ENCODE measurements at places on chromosomes 5 and 9.

GRCh38 chr9:82606071-82606470, 456.9 kb downstream of the RASEF start:
- DNase-seq, result no peak

- DNase-seq, result no peak
Measured at GRCh38 chr5:165565911-165566310, 2060.5 kb downstream of the MAT2B start.

- DNase-seq, result no peak
Measured at GRCh38 chr5:34876275-34876674, 37.3 kb downstream of the TTC23L start.

- no peak for DNase-seq
Measured at GRCh38 chr5:39053189-39053588, 21.0 kb downstream of the RICTOR start.

DNA sequence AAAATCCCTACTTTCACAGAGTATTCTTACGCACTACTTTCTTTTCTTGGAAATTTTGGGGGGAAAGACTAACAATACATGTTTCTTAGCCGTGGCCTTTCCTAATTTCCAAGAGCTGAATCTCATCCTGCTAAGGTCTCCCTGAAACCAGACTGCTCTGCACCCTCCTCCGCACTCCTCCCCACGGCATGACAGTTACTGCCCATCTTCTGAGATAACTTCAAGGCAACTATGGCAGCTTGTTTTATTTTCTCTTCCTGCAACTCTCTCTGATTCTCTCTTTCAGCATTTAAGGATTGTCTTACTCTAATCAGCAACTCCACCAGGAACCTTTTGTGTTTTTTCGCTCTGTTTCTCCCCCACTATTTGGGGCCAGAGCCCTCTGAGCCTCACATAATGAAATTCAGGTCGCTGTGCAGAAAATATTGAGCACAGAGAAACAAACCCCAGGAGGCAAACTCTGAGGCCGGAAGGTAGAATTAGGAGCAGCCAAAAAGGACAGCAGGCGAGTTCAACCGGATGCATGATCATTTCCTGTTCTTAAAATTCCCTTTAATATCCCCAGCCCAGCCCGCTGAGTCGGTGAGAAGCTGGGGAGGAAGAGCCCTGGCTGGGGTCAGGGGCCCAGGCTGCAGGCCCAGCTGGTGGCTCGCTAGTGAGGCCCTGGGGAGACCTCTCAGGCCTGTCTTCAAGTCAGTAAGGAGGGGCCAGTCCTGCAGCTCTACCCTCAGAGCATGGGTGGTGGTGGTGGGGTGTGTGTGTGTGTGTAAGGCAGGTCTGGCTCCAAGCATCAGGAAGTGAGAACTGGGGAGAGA, 213.6 kb upstream of the S1PR3 start:
- DNase-seq, result no peak

- DNase-seq, result no peak
Measured at GRCh38 chr9:21137020-21137419, 4.6 kb downstream of the IFNW1 start.

DNA sequence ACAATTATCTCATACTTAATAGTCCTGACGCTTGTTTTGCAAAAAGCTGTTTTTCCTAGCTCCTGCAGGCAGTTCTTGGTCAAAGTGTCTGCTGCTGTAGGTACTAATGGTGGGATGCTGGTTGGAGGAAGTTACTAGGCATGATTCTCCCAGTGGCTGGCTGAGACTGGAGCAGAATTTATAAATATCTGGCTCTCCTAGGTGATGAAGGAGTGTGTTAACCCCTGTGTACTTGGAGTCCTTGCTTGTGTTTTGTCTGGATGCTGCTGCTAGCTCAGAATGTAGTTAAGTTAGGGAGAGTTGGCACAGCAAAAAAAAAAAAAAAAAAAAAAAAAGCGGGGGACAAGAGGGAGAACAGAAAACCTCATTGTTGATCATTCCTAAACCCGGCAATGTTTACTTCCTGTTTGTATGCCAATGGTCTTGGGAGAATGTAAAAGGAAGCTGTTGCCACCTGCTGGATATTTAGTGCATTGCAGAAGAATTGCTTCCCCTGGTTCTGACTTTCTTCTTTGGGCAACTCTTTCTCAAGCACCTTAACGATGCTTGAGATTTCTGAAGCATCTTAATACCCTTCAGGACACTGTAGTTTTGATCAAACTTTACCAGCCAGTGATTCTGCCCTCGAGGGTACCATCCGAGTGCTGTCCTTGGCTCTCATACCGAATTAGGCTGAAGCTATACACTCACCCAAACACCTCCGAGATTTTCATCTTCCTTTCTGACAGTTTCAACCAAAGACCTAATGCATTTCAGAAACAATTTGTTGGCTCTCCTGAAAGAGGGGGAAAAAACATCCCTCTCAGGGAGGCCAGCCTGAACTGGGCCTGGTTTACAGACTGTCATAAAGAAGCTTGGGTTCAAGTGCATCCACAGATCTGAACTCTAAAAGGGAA, 71.7 kb upstream of the WWC1 start:
- DNase-seq, result peak; percentile 20

DNA sequence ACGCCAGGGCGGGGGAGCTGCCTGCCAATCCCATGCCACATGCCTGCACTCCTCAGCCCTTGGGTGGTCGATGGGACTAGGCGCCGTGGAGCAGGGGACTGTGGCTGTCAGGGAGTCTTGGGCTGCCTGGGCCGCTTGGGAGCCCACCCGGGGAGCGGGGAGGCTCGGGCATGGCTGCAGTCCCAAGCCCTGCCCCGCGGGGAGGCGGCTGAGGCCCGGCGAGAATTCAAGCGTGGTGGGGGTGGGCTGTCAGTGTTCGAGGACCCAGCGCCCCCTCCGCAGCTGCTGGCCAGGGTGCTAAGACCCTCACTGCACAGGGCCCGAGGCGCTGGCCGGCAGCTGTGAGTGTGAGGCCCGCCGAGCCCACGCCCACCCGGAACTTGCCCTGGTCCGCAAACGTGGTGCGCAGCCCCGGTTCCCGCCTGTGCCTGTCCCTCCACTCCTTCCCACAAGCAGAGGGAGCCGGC, 83.2 kb upstream of the DMRTA1 start:
- no peak for DNase-seq

DNA sequence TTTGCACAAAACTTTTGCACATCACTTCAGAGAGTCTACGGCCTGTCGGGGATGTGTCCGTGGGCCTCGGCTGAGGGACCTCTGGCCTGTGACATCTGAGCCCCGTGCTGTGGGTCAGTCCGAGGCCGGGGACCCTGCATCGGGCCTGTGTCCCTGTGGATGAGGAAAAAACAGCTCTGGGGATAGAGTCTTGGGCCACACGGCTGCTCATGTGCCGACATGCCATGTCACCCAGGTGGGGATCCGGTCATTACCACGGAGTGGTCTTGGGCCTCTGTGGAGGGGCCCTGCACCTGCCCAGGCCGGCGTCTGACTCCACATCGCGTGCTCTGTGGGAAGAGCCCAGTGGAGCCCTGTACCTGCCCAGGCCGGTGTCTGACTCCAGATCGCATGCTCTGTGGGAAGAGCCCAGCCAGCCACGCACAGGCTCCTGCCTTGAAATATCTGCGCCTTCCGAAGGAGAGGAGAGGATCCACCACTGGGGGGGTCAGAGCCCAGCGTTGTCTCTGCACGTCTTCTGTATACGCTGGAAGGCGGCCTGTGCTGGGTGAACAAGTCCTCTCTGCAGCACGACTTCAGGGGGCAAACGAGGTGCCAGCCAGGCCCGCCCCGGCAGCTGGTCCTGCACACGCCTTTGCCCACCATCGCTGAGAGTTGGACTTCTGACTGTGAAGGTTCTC, 27.5 kb upstream of the IRX4 start:
- no peak for DNase-seq

- DNase-seq, result no peak
Measured at GRCh38 chr5:84057211-84057610, 327.5 kb downstream of the EDIL3 start.

GRCh38 chr9:121424024-121424432, 54.0 kb upstream of the STOM start:
- no peak for DNase-seq

- no peak for DNase-seq
Measured at GRCh38 chr9:122950263-122950662, 9.4 kb downstream of the RABGAP1 start.

DNA sequence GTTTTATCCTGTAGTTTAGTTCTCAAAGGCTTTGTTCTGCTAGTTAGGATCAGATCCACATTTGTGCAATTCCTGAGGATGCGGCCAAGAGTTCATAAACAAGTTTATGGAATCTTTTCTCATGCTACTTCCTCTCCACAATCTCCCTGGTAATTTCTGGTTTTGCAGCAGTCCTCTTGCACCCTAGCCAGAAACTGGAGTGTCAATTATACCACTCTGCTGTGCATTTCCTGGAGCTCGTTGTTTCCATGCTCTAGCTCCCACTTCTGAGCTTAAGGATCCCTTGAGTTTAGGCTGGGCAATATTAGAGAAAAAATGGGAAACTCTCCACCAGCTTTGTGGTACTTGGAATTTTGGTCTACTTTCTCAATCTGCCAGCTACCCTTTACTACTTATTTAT, 474.7 kb downstream of the DIRAS2 start:
- no peak for DNase-seq

DNA sequence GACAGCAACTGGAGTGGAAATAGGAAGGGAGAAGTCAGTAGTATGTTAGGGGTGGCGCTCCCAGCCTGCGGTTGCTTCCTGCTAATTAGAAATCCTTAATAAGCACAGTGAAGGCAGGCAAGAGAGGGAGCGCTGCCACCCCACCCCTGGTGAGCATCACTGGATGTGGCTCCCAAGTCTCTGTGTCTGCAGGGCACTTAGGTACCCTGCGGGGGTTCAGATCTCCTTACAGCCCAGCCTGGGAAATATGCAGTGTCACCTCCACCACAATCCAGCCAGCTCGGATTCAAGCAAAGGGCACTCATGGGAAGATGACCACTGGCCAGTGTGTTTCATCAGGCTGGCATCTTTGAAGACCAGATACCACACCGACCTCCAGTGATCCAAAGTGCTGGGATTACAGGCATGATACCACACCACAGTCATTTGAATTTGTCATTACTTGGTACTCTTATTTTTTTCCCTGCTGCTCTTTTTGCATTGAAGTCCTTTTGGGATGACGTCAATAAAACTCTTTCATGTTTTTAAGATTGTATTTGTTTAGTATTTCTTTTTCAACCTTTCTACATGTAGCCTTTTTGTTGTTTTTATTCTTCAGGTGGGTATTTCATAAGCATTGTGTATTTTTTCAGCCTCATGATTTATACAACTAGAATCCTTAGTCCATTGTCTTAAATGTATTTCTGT, 90.1 kb downstream of the ANKRD18B start:
- no peak for DNase-seq

DNA sequence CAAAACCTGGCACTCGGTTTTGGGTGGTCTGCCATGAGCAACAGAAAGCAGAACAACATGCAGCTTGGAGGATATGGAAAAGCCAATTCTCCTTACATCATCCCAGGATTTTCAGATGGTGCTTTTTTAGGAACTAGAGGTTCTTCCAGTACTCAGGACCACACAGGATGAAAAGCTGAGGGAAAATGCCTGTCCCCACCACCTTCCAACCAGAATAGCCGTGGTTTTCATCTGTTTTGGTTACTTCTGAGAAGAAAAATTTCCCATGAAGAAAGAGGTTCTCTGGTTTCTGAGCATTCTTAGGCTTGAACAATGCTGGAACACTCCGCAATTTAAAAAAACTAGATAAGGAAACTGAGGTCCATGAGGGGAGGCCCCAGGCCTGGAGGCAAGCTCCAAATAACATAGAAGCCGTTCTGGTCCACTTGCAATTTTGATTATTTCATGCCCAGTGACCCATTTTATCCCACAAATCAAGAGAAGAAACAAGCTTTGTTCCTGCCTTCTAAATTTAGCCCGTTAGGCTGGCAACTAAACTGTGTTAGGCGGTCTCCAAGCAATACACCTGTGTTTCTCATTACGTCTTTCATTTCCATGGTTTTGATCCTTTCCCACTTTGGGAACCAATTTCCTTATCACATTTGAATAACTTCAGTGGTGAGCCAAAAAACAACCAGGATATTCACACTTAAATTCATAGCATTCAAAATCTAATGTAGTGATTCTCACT, 79.2 kb upstream of the SPIN1 start:
- no peak for DNase-seq

GRCh38 chr9:132656299-132656698, 13.5 kb downstream of the DDX31 start:
- no peak for DNase-seq

DNA sequence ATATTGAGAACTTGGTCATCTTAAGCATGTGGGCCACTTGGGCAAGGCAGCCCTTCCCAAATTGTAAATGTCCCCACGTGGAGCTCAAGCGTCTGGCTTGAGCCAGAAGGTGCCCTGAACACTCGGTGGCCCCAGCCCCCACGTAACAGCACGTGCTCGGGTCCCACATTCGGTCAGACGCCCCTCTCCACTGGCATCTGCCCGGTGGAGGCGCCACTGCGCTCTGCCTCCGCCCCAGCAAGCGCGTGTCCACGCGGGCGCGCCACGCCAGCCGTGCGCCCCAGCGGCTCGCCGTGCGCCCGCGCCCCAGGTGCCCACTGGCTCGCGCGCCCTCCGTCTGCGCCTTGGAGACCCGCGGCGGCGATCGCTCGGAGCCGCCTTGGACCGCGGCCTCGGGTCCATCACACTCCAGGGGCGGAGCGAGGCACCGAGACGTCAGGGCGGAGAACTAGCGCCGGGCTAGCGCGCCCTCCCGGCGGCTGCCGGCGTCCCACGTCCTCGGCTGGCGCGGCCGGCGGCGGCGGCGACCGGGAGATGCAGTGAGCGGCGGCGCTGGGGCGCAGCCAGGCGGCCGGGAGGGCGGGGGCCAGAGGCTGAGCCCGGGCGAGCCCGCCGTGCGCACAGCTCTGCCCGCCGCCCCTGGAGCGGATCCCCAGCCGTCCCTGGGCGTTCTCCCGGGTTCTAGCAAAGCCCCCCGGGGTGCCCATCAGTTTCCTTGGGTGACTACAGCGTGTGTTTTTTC, at the start of gene PALM2AKAP2:
Gene PALM2AKAP2, plus strand, starts transcription at position 488 of the 742 bp plus-strand sequence. CDS start 291 bp downstream, outside the sequence.
- DNase-seq, result no peak

DNA sequence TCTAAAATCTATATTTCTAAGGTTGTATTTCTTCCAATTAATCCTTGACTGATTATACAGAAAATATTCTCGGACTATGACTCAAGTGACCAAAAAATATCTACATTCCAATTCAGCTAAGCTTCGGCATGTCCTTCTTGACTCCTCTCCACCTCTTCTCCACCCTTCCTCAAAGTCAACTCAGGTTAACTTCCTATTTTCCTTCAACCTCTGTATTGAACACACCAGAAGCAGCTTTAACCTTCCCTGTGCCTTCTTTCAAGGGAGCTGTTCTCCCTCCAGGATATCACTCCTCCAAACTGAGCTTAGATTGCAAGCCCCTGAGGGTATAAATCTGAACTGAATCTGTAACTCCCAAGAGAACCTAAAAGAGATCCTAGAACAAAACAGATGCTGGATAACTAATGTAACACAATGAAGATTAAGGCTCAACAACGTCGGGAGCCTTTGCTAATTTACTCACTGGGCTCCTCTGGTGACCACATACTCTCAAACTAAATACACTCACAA, 1.1 kb downstream of the SLCO4C1 start:
- no peak for DNase-seq

DNA sequence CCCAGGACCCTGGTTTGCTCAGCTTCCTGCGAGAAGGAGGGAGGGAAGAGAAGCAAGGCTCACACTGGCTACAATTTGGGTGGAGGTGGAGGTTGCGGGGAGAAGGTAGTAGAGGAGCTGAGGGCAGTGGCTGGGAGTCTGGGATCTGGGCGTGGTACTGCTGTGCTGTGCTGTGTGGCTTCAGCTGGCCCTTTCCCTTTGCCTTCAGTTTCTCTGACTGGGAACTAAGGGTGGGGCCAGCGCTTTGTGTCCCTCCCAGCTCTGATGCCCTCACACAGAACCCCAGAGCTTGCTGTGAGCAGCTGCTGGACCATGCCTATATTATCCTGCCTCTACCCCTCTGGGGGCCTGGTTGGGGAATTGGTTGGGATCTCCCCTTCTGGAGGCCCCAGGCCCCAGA, 60.9 kb downstream of the RGS3 start:
- no peak for DNase-seq

All from activated naive CD8-positive, alpha-beta T cell treated with anti-CD3 and anti-CD28 coated beads, Interleukin-2, amount 50 U/mL, for 24 hours (primary cell).